ENCODE measurements at places on chromosomes 2 and 18.

- DNase-seq, result no peak
Measured at GRCh38 chr2:199407421-199407820, 50.3 kb downstream of the SATB2 start.

- no peak for DNase-seq
Measured at GRCh38 chr2:129165006-129165405, 814.5 kb upstream of the RAB6C start.

GRCh38 chr2:201093573-201093972 is 21.8 kb downstream of the NDUFB3 start:
- DNase-seq, result no peak

- DNase-seq, result no peak
Measured at GRCh38 chr2:133418021-133418420, 150.2 kb downstream of the NCKAP5 start.

GRCh38 chr18:9419956-9420631 is 55.2 kb upstream of the RALBP1 start:
- no peak for DNase-seq

DNA sequence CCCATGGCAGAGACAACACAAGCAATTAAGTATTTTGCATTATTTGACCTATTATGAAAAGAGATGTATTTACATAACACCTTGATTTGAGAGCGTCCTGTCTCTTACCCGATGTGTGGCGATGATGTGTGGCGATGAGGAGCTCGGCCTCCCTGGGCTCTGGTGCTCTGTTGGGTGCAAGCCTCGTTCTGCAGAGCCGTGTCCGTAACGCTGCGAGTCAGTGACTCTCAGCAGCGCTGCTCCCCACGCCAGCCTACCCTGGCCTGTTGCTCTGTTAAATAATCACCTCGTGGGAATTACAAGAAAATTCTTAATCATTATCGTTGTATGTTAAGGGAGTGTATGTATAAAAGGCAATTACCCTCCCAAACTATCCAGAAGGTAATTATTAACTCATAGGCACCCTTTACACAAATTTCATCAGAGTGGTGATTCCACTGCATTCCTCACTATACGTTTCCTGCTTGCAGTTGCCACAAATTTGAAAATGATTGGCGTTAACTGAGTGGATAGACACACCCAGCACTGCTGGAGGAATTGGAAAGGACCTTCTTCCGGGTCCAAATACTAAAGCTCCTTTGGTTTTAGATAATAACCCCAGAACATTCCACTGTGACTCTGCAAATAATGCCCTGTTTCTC is 52.0 kb upstream of the NFATC1 start:
- no peak for DNase-seq

DNA sequence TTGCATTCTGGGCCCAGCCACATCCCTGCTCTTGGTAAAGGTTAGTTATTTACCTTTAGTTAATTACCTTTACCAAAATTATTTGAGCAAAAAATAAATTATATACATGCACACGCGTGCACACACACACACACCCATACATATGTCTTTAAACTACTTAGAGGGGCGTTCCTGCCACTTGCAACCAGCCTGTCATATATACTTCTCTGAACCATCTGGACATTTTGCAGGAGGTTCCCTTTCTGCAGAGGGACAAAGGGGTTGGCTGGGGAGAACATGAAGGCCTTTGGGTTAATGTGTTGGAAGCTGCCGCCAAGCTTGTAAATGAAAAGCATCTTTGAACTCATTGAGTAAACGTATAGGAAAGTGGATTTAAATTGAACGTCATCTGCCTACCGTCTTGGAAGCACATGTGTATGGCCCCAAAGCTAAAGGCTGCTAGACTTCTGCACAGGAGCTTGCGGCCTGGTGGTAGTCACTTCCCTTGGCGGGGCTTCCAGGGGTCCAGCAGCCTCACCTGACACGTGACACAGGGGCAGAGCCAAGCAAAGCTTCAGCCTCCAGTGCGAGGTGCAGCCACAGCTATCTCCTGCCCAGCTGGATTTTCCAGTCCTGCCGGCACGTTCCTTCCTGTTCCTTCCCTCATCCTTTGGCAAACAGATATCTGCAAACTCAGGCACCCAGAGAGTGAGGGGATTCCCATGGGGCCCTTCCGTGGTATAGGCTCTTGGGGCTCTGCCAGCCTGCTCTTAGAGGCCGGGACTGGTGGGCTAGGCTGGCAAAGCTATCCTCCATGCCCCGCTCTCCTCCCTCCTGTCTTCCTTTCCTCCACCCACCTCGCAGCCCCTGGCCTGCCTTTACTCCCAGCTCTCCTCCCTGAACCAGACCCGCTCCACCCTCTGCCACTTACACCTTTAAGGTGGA is 46.1 kb downstream of the SERTAD2 start:
- DNase-seq, result no peak

GRCh38 chr2:201642579-201643215 is 606 bp downstream of the TMEM237 start:
- peak; percentile 89 for DNase-seq

- no peak for DNase-seq
Measured at GRCh38 chr18:25599443-25599842, 247.5 kb upstream of the ZNF521 start.

DNA sequence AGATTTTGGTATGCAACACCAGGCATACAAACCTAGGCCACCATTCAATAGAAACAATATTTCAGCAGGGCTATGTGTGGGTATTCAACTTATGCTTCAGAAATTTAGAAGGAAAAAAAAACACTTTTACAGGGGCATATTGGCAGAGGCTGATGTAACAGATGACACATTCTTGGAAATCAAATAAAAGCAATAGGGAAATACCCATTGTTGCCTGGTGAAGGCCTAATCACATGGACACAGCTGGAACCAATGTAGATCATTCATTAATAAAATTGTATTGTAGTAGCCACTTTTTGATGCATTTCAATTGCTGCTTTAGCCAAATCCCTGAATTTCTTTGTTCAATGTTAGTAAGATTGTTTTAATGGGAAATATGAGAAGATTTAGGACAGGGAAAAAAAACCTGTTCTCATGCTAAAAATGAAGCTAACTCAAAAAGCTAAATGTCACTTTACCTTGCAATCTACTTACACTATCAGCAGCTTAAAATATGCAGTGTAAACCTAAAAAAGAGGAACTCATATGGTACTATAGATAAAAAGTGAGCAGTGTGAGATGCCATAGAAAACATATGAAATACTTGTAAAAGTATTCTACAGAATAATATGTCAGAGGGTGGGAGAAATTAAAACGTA is 289.4 kb downstream of the ZEB2 start:
- DNase-seq, result no peak

DNA sequence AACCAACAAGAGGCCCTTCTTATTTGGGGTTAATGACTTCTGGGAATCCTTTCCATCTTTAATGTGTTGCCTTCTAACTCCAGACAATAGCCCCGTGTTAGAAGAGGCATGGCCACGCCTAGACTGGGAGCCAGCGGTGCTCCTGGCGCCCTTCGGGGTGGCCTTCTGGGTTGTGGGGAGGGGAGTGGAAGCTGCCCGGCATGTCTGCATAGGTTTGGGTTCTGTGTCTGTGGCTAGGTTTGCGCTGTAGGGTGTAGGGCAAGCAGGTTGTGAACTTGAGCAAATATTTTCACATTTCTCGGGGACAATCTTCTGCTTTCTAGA is 40.4 kb downstream of the CELF4 start:
- no peak for DNase-seq

- no peak for DNase-seq
Measured at GRCh38 chr18:11884396-11885030, 23.6 kb downstream of the MPPE1 start.

GRCh38 chr18:9771261-9771976 is 63.3 kb downstream of the RAB31 start:
- peak; percentile 97 for DNase-seq

- DNase-seq, result no peak
Measured at GRCh38 chr2:182048621-182049020, 63.0 kb downstream of the PPP1R1C start.

GRCh38 chr2:2921011-2921720 is 456.5 kb downstream of the EIPR1 start:
- no peak for DNase-seq

GRCh38 chr2:1648241-1649102 is 95.8 kb downstream of the PXDN start:
- no peak for DNase-seq

- no peak for DNase-seq
Measured at GRCh38 chr18:69495338-69495737, 94.7 kb downstream of the DOK6 start.

DNA sequence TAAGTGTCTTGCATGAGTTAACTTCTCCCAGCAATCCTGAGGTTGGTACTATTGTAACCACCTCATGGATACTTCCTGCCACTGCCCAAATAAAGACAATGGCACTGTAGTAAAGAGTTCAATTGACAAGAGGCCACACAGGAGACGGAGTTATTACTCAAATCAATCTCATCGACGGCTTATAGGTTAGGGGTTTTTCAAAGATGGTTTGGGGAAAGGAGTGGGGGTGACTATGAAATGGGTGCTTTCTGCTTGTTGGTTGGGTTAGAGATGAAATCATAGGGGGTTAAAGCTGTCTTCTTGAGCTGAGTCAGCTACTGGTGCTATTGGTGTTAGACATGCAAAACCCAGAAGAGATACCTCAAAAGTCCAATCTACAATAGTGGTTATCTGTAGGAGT is 1258.0 kb upstream of the ZEB2 start:
- no peak for DNase-seq

GRCh38 chr18:59823596-59824195 is 76.1 kb upstream of the PMAIP1 start:
- peak; percentile 82 for DNase-seq

- no peak for DNase-seq
Measured at GRCh38 chr2:19020144-19021099, 338.0 kb downstream of the OSR1 start.

- no peak for DNase-seq
Measured at GRCh38 chr2:88838165-88838635, 146.7 kb downstream of the RPIA start.

GRCh38 chr2:55459279-55459678 is 39.6 kb upstream of the CCDC88A start:
- DNase-seq, result no peak

- DNase-seq, result no peak
Measured at GRCh38 chr2:235806986-235807750, 313.3 kb downstream of the AGAP1 start.

- DNase-seq, result no peak
Measured at GRCh38 chr18:79627750-79628294, 51.8 kb upstream of the CTDP1 start.

- no peak for DNase-seq
Measured at GRCh38 chr2:16614314-16614860, 51.2 kb downstream of the CYRIA start.

DNA sequence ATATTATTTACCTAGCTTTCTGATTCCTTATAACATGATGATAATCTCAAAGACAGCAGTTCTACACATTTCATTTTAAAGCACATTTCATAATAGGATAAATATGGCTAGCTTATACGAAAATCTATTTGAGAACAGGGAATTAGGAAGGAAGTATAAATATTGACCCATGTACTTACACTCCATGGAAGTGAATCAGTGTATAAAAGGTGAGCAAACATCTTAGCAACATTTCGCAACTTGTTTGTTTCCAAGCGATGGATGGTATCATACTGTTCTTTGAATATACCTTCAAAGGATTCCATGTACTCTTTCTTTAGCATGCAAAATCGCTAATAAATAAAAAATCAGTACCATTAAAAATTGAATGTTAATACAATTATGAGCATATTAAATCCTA is 53.1 kb downstream of the CWC22 start:
- DNase-seq, result no peak

DNA sequence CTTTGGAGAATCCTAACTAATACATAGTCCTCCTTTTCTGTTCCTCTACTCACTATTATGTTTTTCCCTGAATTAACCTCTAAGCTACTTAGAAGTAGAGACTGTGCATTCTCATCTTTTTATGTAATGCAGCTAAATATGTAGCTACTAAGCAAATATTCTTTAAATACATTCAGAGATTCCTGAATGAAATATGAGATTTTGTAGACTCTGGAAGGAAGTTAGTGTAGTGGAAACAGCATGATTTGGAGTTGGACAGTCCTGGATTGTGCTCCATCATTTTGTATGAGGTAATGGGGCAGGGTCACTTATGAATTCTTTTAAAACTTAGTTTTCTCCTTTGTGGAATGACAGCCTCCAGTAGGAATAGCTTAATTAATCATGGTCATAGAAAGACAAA is 24.7 kb upstream of the NT5C1B start:
- no peak for DNase-seq

DNA sequence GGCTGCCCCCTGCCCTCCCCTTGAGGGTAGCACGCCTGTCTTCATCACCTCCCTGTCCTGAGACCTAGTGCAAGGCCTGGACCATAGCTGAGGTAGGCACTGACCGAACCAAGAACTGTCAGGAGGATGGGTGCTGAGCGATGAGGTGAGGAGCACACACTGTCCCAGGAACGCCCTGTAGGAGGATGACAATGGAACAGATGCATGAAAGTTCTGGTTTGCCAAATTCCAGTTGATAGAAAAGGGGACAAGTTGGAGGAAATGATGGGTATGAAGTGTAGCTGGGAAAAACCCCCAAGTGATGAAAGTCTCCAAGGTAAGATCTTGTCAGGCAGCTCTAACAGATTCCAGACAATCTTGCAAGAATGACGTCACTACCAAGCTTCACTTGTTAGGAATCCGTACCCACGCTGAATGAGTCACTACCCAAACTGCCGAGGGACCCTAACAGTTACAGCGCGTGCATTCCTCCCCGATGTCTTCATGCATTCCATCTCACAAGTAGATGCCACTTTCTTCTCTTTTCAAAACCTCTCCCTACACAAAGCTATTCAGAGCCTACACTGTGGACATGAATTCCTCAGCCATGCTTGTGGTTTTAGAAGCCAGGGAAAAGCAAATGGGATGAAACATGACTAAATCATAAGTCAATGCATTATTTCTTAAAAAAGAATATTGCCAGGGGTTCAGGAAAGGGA is 27.6 kb downstream of the MRPL33 start:
- DNase-seq, result no peak

- DNase-seq, result no peak
Measured at GRCh38 chr18:67154979-67155378, 361.5 kb downstream of the DSEL start.

GRCh38 chr2:65402780-65403528 is 29.4 kb downstream of the SPRED2 start:
- DNase-seq, result no peak

DNA sequence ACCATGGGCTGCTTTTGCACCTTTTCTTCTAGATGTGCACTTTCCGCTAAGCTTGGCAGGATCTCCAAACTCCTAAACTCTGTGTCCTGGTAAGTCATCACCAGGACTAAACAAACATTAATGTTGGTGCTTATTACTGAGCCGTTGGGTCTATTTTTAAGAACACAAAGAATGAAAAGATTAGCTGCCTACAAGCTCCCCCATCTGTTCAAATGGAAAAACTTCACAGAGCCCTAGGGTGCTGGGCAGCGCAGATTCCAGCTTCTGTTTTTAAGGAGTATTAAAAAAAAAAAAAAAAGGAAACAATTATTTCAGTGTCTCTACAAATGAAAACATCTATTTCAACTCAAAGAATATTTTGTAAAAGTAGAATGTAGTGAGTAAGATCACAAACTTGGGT is 97.8 kb upstream of the AQP4 start:
- no peak for DNase-seq

GRCh38 chr18:13175266-13175665 is 43.3 kb upstream of the LDLRAD4 start:
- DNase-seq, result no peak

- DNase-seq, result no peak
Measured at GRCh38 chr2:160091381-160091780, 29.0 kb upstream of the PLA2R1 start.

GRCh38 chr18:77397617-77398016 is 148.0 kb downstream of the GALR1 start:
- DNase-seq, result no peak

GRCh38 chr18:79305911-79306310 is 89.8 kb upstream of the NFATC1 start:
- no peak for DNase-seq

Measured in endothelial cell (in vitro differentiated cells).